ENCODE measurements at places on chromosomes 5 and 9.

DNA sequence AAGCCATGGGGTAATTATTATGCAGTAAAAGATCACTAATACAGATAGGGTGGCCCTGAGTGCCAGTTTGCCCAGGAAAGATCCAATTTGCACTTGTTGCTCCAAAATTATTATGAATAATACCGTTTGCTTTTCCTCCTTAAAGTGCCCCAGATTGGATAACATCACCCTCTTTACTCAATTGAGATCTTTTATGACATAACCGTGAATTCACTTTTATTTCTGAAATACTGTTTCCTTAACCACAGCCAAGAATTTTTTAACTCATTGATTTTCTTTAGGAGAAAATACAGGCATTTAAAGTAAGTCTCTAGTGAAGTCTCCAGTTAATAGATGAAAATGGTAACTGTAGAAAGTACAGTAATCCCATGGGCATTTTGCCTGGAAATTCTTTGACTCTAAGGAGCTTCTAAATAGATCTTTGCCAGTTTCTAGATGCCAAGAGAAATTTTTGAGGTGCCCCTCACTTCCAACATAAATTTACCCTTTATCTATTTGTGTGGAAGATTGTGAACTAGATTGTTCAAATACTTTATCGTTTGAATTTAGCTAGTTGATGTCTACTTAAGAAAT lies 99.2 kb downstream of the UHRF2 start:
- DNase-seq: peak; percentile 15

- no peak for DNase-seq
These were observed 368.2 kb downstream of the NDUFS4 start for GRCh38 chr5:53928641-53929040.

- no peak for DNase-seq
These were observed 65.4 kb downstream of the CMYA5 start for GRCh38 chr5:79754865-79755555.

- no peak for DNase-seq
These were observed 82.2 kb upstream of the IL12B start for GRCh38 chr5:159412284-159413046.

- peak; percentile 27 for DNase-seq
These were observed 46.8 kb upstream of the CD180 start for GRCh38 chr5:67243349-67243748.

- no peak for DNase-seq
These were observed 410.6 kb upstream of the DAB2 start for GRCh38 chr5:39835371-39835770.

DNA sequence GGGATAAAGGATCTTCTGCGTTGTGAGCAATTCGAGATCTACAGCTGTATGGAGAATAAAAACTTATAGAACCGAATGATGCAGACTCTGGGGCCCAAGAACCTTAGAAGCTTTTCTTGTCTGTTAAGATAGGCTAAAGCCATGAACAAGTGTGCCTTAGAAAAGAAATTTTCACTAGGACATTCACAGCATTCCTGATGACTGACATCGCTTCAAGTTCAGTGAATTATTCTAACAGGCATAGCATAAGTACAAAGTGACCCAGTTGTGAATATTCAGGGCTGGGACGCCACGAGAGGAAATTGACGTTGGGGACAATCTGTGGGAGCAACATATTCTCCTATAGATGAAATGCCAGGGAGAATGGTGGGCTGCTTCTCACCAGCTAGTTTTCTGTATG lies 32.0 kb upstream of the PANK3 start:
- DNase-seq: no peak

- no peak for DNase-seq
These were observed 297.6 kb downstream of the MAN2A1 start for GRCh38 chr5:109987355-109987754.

- no peak for DNase-seq
These were observed 55.2 kb downstream of the SLC1A3 start for GRCh38 chr5:36661456-36662220.

DNA sequence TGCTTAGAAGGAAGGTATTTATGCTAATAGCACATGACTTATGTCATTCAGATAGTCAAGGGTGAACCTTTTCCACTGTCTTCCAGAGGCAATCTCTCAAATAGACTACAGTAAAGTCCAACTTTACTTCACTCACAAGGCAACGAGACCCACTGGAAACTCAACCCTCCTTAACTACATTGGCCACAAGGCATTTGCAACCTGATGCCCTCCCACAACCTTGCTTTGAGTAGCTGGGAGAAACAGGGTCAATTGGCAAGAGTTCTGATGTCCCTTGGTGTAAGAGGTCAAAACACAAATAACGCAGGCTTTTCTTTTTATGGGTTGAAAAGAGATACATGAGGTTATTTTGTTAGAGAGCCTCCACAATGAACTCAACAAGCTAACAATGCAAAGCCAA lies 6.1 kb downstream of the GAS1 start:
- DNase-seq: no peak

DNA sequence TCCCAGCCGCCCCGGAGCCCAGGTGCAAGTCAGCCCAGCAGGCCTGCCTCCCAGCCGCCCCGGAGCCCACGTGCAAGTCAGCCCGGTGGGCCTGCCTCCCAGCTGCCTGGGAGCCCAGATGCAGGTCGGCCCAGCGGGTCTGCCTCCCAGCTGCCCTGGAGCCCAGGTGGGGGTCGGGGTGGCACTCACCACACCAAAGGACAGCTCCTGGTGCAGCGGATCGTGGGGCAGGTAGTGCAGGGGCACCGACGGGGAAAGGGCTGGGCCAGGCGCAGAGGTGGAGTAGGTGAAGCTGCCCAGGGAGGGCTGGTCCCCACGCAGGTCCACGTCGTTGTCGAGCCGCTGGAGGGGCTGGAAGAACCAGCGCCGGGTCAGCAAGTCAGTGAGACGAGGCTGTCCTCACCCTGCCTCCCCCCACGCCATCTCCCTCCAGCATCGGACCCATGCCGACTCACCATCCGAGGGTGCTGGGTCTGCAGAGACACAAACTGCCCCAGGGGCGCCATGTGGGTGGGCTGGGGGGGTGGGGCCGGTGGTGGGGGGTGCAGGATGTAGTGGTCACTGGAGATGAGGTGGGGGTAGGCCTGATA lies 6.7 kb downstream of the RNF44 start:
- no peak for DNase-seq

- DNase-seq: peak; percentile 56
These were observed 16.7 kb downstream of the ERAP1 start for GRCh38 chr5:96790961-96791504.

- DNase-seq: no peak
These were observed 272.6 kb upstream of the TUT7 start for GRCh38 chr9:86626802-86627201.

DNA sequence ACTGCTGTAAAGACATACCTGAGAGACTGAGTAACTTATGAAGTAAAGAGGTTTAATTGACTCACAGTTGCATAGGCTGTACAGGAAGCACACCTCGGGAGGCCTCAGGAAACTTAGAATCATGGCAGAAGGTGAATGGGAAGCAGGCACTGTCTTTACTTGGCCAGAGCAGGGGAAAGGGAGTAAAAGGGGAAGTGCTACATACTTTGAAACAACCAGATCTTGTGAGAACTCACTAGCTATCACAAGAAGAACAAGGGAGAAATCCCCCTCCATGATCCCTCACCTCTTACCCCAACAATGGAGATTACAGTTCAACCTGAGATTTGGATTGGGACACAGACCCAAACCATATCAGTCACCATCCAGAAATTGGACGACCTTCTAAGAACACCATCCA lies 1285.8 kb upstream of the CDH9 start:
- no peak for DNase-seq

DNA sequence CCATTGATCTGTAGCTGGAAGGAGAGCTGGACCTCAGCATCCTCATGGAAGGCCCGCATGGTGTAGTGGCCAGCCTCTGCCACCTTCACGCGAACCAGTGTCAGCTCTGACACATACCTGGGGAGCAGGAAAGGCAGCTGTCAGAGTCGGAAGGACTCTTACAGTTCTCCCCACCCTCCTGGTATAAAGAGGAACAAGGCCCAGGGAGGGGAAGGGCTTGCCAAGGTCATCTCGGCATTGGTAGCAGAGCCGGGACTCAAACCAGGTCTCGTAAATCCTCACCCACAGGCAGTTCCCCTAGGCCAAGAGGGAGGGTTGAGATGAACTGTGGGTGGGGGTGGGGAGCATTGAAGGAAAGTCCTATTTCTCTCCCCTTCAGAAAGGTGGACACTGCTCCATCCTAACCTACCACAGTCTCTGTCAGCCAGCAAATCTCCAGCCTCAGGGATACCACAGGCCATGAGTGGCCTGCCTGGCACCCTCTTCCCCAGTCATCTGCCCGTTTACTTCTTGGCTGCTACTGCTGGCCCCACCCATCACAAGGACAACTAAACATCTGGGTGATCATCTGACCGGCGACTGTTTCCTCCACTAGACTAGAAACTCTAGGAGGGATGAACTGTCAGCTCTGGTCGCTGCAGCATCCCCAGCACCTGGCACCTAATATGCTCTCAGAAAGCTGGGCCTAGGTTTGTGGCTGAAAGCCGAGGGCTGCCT lies 23.5 kb downstream of the PDGFRB start:
- DNase-seq: peak; percentile 65
